ENCODE measurements at places on chromosomes 11 and 22.
A peak's percentile ranks its signal among the peaks of the same experiment; 100 is the strongest.

DNA sequence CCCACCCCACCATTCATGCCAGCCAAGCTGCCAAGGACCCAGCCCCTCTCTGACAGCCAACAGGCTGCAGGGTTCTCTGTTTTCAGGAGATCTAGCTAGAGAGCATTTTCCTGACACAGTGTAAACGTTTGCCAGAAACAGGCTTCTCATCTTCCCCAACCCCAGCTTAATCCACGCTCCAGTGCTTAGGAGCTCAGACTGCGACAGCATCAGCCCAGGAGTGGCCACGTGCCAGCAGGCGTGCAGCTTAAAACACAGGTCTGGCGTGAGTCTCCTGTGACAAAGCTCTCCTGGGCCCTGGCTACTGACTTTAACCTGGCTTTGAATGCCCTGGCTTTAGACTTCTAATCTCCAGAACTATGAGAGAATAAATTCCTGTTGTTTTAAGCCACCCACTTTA, 66.6 kb downstream of the GALNT18 start:
- peak; percentile 48 for DNase-seq

DNA sequence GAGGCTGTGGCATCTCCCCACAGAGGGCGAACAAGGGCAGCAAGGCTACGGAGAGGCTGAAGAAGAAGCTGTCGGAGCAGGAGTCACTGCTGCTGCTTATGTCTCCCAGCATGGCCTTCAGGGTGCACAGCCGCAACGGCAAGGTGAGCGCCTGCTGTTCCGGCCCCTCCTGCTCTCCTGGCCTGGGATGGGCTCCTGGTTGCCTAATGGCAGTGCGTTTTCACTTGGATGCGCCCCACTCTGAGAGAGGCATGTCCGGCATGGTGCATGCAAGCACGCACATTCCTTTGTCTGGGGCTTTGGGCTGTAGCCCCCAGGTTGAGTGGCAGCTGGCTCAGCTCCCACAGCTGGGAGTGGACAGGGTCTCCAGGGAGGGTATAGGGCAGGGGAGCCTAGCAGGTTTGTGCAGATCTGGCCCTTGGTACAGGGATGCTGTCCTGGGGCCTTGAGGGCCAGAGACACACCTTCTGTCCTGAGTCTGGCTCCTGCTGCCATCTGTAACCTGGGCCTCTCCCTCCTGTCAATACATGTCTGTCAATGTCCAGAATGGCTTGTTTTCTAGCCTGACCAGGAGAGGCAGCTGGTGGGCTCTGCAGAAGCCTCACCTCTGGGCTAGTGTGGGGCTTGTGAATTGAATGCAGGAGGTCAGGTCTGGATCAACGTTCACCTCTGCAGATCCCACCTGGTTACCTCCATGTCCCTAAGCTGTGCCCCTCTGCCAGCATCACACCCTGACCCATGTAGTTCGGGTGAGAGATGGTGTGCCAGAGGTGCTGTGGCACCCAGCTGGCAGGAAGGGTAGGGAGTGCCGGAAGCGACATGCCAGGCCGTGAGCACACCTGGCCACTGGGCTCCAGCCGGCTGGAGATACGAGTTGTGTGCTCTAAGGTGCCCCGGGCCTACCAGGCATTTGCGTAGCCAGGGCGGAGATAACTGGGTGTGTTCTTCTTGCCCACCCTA, 107.1 kb downstream of the BCR start:
- no peak for DNase-seq

- peak; percentile 82 for DNase-seq
These were observed 29.6 kb downstream of the TRIM29 start for GRCh38 chr11:120108154-120108784.

DNA sequence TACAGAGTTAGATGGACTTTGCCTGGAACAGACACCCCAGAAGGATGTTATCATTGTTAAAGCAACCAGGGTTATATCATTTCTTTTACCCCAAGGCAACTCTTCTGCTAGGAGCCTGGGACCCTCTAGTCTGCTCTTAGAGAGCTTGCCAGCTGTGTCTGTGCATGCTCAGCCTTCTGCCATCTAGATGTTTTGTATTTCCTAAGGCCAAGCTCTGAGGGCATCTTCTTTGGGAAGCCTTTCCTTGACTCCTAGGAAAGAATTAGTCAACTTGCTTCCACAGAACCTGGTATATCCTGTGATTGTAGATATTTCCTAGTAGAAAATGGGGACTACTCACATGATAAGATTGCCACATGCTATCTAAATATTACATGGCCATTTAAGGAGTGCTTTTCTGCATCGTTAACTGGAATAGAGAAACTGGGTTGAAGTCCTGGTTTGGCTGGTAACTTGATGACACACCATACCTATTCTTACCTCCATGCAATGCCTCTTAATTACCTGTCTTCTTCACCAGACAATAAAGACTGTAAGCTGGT, 87.6 kb downstream of the STIM1 start:
- no peak for DNase-seq

GRCh38 chr22:50481045-50481439, 301 bp upstream of the ADM2 start:
- DNase-seq, result no peak

DNA sequence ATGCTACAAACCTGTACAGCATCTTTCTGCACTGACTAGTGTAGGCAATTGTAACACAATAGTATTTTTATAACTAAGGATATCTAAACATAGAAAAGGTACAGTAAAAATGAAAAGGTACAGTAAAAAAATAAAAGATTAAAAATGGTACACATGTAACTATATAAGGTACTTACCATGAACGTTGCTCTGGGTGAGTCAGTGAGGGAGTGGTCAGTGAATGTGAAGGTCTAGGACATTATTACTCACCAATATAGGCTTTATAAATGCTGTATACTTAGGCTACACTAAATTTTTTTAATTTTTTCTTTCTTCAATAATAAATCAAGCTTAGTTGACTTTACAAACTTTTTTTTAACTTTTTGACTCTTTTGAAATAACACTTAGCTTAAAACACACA, 59.9 kb downstream of the EIF3M start:
- DNase-seq, result no peak

- no peak for DNase-seq
These were observed at the start of gene OPCML for GRCh38 chr11:133531971-133532651. Gene OPCML (minus strand): TSS chr11:133532501.

DNA sequence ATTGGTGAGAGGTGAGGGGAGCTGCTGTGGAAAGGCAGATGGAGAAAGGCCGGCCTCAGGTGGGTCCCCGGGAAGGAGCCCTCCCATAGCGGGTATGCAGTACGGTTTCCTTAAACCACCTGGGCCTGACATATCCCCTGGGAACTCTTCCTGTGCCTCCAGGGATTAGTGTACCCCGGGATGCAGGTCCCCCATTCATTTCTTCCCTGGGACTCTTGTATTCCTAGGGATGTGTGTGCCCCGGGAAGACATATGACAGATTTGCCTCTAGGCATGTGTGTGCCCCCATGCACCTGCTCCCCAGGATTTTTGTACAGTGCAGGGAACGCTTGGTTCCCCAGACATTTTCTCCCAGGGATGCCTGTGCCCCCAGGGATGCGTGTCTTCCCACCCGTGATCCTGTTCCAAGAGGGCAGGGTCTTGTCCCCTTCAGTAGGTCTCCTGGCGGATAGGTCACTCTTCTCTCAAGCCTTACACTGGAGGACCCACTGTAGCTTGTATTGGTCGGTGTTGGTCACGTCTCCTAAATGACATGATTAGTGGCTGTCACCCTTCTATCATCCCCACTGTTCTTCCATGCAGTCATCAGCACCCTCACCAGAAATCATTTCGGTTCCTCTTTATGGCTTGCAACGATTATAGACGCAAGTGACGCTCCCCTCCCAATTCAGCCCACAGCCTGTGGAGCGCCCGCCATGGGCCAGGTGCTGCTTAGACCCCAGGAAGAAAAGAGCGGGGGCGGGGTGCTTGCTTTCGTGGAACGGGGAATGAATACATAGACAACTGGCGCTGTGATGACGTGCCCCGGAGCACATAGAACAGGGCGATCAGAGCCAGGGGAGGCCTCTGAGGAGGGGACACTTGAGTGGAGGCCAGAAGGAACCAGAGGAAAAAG, 1.3 kb downstream of the PARVB start:
- DNase-seq, result no peak

DNA sequence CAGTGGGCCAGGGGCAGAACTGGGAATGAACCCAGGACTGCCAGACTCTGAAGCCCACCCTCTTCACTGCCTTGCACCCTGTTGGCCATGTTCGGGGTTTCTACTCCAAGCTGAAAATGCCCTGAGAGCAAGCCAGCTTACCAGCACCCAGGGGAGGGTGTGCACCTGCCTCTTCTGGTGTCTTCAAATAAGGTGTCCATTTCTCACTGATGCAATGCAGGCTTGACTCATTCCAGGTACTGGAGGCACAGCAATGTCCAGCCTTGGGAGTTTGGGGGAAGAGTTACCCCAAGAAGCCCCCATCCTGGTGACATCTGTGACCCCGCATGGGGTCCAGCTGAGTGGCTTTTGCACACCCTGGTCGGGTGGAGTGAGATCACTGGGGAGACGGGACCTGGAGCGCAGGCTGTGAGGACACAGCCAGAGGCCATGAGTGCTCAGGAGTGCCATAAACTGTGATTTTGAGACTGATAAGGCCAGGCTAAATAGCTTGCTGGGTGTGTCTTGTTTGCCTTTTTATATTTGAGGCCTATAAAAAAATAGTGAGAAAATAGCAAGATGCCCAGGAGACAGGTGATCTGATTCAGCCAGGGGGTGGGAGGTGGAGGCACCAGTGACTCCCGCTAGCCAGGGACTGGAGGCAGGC, 4.6 kb upstream of the CERK start:
- DNase-seq, result no peak

GRCh38 chr22:39612811-39613548, 42.4 kb downstream of the CACNA1I start:
- DNase-seq, result no peak

DNA sequence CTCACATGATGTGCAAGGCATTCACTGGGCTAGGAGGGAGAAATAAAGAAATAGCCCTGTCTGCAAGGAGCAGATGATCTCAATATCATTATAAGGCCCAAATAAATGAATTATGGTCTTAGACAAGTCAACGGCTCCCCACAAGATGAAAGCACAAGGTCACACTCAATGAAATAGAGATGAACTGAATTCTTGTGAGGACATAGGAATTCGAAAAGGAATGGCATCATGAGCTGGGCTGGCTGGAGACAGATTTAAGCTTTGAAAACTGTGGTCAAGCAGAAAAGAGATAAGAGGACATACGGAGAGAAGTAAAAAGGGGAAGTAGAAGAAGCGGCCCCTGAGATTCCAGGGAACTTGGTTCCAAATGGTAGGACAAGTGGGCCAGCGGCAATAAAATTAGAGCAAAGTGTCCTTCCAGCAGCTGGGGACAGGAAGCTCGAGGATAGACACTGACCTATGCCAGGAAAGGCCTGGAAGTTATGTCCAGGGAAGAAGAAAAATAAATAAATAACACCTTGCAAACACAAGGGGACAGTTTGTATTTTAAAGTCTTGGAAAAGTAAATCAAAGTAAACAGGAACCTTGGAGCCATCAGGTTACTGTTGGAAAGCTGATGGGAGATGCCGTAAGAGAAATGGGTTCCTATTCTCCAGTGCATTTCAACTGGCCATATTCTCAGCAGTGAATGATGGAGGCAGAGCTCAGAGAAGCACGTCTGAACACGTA, 37.8 kb downstream of the GALNT18 start:
- DNase-seq, result no peak

DNA sequence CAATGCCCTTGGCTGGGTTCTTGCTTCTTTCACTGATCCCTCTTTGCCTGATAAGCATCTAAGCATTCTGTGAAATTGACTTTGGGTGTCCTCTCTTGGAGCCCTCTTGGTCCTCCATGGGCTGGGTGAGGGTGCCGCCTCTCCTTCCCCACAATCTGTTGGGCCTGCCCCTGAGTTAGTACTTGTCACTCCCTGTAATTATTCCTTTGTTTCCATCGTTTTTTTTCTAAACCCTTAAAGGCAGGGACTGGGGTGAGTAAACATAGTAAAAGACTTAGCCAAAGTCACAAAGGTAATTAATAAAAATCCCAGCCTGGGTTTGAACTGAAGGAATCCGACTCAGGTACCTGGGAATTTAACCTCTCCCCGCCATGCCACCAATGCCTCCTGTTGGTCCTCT, 188.1 kb downstream of the MYO18B start:
- no peak for DNase-seq

DNA sequence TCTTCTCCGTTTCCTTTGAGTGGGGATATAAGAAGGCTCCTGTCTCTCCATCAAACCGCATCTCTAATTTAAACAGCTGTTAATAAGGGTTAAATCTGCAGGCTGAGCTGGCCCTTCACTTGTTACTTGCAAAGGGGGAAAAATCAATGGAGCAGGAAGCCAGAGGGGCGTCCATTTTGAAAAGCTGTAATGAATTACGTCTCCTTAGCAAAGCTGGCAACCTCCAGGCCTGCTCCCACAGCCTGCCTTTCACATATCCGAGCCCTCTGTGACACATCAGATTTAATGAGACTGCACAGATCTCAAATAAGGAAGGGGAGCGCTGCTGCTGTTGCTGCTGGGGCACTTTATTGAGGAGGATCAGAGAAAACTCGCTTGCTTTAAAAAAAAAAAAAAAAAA, 320.8 kb downstream of the BLID start:
- no peak for DNase-seq

DNA sequence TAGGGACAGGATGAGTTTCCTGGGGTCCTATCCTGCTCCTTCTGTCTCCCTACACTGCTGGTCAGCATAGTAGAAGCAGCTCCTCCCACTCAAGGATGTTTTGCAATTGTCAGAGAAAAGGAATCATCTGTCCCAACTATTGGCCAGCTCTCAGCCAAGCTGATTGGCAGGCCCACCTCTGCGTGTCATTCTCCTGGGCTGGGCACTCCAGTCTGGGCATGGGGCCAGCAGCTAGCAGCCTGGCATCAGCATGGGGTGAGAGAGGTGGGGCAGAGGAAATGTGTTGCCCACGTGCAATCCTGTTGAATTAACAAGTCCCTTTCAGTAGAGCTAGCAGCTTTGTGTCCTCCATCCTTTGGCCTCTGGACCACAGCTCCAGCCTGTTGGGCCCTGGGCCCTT, 14.1 kb downstream of the ANKK1 start:
- peak; percentile 93 for DNase-seq

GRCh38 chr22:48382197-48382596, 1445.5 kb downstream of the BRD1 start:
- DNase-seq, result no peak

DNA sequence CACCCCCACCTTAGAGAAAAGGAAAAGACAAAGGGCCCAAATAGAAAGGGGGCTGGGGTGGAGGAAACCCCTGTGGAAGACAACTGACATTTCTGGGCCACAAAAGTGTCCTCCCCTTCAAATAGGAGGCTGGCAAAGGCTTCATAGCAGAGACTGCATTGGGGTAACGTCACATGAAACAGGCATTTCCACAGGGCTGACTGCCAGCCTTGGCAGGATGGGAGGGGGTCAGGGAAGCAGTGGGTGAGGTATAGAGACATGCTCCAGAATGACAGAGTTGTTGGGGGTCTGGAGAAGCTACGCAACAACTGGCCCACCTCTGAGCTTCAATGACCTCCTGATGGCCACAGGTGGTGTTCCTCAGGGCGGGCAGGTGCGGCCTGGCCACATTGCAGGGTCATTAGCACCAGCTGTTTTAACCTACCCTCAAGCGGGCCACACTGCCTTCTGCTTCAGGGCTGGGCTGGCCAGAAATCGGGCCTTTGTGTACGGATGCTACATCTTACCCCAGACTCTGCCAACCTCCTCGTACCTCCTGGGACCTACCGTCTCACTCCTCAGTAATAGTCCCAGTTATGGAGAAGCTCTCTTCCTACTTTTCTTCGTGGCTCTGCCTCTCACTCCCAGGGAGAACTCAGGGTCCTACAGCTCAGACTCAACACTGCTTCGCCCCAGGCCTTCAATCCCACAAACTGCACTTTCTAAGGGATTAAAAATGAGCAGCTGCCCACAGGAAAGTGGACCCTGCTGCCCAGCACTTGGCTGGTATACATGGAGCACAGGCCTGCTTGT, 160.0 kb upstream of the NCAM1 start:
- DNase-seq, result no peak

GRCh38 chr22:50624347-50625130, 3.4 kb downstream of the ARSA start:
- no peak for DNase-seq

Measured in cerebellum (tissue), 4 donors.